ENCODE measurements at places on chromosomes 2 and 18.

DNA sequence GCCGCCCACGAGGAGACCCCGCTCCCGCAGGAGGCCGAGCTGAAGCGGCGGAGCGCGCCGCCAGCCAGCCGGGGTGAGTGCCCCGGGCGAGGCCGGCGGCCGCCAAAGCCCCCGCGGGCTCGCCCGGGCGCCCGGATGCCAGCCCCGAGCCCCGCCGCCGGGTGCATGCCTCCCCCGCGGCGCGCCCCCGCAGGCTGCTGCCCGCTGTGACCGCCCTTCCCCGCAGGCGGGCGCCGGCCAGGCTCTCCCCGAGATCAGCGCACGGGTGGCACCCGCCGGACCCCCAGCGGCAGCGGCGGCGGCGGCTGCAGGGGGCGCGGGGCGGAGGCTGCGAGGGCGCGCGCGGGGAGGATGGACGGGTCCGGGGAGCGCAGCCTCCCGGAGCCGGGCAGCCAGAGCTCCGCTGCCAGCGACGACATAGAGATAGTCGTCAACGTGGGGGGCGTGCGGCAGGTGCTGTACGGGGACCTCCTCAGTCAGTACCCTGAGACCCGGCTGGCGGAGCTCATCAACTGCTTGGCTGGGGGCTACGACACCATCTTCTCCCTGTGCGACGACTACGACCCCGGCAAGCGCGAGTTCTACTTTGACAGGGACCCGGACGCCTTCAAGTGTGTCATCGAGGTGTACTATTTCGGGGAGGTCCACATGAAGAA is 470 bp downstream of the KCNF1 start:
- no peak for DNase-seq

- DNase-seq: no peak
Observed at GRCh38 chr18:61394983-61395382, 61.8 kb downstream of the CDH20 start.

- no peak for DNase-seq
Observed at GRCh38 chr2:64456293-64456692, 2.3 kb downstream of the LGALSL start.

GRCh38 chr2:95077861-95078603 is 43.6 kb downstream of the MRPS5 start:
- DNase-seq: no peak

DNA sequence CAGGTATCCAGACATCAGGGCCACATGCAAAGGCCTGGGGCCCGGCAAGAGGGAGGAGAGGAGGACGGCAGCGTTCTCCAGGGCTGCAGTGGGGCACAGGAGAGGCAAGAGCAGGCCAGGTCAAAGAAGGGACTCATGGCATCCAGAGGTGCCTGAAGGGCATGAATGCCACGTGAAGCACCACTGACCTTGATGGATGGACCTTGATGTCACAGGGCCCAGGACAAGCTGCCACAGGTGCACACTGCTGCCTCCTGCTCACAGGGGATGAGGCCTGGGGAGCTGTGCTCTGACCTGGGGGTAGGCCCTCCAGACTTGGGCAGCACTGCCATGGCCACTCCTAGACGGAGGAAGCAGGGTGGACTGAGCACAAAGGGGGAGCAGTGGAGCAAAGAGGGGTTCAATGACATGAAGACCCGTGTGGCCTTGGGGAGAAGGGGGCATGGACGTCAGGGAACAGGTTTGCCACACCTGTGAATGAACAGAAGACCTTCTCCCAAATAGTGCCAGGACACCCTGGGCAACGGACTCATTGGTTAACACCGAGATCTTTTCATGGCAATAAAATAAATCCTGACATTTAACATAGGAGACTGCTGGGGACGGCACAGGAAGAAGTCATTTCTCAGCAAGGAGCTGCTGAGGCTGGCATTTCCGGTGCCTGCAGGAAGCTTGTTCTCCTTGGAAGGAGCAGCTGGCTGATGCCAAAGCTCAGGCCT is 65.6 kb downstream of the EMX1 start:
- no peak for DNase-seq

GRCh38 chr2:51695531-51695930 is 663.6 kb upstream of the NRXN1 start:
- DNase-seq: peak; percentile 29

DNA sequence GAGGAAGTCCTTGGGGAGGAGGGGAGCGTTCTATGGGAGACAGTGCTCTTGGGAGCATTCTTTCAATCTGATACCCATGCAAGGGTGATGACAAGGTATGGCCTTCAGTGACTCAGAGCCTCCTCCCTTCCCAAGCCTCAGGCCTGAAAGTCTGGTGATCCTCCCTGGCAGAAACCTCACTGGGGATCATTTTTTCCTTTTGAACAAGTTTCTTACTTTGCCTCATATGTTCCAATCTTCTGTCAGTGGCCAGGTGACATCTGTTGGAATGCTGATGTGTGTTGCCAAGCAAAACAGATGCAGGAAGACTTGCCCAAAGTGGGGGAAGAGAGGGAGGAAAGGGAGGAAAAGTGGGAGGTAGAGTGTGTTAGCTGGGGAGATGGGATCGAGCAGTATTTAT is 224.8 kb downstream of the NEDD4L start:
- DNase-seq: peak; percentile 50

DNA sequence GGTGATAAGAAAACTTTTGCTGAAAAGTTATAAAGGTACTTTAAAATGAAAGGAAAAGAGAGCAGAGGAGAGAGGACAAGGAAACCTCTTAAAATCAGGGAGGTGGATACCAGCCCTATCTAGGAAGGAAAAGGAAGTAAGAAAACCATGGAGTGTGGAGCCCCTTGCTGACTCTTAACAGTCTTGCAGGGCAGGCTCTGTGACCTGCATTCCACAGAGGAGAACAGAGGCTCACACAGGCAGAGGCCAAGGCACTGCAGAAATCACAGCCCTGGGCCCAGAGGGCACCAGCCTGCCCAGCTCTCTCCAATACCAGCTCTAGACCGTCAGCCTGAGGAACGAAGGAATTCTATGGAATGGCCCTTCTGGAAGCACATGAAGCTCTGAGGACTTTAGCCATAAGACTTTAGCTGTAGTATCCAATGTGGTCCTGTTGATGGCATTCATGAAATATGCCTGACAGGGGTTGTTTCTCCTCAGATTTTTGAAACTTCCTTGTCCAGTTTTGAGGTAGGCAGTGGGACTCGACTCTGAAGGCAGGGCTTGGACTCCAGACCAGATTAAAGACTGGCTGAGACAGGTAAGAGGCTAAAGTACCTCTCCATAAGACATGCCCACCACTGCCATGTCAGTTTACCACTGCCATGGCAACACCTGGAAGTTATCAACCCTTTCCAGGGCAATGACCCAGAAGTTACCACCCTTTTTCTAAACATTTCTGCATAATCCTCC is 216.3 kb downstream of the ANAPC1 start:
- peak; percentile 72 for DNase-seq

DNA sequence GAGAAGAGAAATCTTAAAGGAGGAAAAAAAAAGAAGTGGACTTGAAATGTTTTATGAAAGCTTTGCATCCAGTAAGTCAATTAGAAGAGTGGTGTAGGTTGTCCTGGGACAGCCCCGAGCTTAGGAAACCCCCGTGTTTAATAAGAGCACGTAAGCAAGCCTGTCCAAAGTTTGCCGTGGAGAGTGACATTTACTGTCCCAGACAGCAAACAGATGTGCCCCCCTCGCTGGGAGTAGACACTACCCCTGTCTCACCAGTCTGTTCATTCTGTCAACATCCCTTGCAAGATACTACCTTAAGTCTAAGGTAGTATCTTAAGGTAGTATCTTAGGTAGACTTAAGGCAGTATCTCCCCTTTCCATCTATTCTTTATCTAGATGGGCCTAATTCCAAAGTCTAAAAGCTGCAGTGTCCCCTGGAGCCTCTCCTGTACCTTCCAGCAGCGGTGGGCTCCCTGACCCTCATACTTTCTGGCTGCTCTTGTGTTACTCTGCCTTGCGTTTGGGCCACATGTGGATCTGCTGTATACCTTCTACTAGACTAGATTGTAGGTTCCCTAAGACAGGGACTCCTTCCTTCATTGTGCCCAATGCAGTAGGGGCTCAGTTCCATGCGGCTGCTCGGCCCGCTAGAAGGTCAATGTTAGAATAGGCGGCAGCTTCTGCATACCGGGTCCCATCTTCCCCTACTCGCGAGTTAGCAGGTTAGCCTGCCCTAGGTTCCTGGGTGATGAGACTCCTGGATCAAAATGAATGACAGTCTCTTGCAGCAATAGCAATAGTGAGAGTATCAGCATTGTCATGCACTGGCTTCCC is 244.1 kb downstream of the GBX2 start:
- DNase-seq: no peak

GRCh38 chr2:128412181-128412871 is 93.7 kb upstream of the HS6ST1 start:
- no peak for DNase-seq

- DNase-seq: peak; percentile 67
Observed at GRCh38 chr2:60998628-60999545, 18.6 kb upstream of the PEX13 start.

GRCh38 chr2:168114619-168115018 is 132.8 kb downstream of the STK39 start:
- DNase-seq: no peak

DNA sequence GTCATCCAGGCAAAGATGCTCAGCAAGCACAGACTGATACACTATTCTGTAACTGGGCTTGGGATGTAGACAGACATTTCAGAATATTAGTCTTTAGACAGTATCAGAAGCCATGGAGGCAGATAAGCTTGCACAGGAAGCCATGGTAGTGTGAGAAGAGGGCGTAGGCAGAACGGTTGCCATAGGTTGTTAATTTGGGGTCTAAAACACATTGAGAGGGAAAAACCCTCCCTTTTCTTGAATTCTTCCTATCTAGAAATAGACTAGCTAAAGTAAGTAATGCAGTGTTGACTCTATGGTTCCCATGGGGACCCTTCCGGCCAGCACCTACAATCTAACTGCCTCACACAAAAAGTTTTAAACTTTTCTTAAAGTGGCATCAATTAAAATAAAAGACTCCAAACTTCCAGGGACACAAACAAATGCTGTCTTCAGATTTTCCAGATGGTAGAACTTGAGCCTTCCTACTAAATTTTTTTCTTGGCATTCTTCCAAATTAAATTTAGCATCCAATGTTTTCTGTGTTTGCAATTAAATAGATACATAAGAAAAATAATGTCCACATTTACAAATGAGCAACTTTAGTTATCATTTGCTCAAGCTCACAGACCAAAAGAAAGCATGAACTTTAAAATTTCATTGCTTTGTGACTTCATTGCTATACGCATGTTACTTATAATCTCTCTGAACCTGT is 1.9 kb downstream of the PRKRA start:
- DNase-seq: peak; percentile 13

DNA sequence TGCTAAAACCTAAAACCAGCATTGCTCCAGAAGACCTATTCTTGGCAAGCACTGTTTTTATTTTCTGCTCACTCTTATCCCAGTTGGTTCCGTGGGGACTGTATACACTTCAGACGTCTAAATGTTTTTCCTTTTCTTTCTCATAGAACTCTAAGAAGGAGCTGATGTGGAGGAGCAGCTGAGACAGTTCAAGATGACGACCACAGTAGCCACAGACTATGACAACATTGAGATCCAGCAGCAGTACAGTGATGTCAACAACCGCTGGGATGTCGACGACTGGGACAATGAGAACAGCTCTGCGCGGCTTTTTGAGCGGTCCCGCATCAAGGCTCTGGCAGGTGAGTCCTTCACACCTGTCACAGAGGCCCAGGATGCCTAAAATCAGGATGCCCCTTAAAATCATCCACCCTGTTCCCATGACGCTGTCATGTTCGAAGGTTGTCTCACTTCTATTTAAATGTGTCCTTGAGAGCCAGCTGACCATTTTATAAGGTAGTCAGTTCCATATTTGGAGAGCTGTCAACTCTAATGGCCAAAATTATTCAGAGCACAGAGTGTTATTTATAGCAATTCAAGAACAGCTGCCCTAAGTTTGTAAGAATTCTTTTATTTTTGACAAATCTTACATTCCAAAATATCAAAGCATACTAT is 70.2 kb downstream of the SPTBN1 start:
- DNase-seq: no peak

GRCh38 chr2:186610785-186611184 is 20.9 kb downstream of the ITGAV start:
- no peak for DNase-seq

GRCh38 chr2:236538242-236538641 is 31.4 kb upstream of the ACKR3 start:
- DNase-seq: no peak

- no peak for DNase-seq
Observed at GRCh38 chr2:39381653-39382052, 55.4 kb downstream of the MAP4K3 start.

DNA sequence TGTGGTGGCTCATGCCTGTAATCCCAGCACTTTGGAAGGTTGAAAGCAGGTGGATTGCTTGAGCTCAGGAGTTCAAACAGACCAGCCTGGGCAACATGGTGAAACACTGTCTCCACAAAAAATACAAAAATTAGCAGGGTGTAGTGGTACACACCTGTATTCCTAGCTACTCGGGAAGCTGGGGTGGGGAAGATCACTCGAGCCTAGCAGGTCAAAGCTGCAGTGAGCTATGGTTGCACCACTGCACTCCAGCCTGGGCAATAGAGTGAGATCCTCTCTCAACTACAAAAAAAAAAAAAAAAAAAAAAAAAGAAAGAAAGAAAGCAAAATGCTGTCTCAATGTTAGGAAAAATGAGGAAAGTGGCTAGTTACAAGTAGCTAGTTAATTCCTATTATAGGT is 56.8 kb downstream of the TRIP12 start:
- DNase-seq: no peak

GRCh38 chr18:33210575-33211189 is 229.8 kb downstream of the CCDC178 start:
- DNase-seq: peak; percentile 52

- DNase-seq: no peak
Observed at GRCh38 chr2:177078416-177078815, 134.2 kb upstream of the HNRNPA3 start.

- no peak for DNase-seq
Observed at GRCh38 chr2:43806719-43807031, 32.0 kb downstream of the ABCG5 start.

GRCh38 chr2:86275384-86275799 is 62.0 kb downstream of the REEP1 start:
- no peak for DNase-seq

DNA sequence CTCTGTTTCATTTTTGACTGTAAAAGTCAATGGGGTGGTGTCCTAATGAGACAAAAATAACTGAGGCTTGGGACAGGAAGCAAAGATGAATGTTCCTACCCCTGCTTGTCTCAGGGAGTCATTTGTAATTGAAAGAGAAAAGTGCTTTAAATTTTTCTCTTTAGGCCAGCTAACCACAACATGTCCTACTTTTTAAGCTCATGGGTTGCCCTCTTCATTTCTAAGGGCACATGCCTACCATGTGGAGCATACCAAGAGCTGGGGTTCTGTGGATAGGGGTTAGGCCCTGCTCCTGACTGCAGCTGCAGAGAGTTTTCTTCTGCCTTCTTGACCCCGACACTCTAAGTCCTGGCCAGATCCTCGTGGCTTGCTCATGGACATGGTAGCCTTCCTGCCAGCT is 96.8 kb upstream of the ARL4C start:
- DNase-seq: peak; percentile 21
